Stimulated activated naive CD4-positive, alpha-beta T cell (primary cell): ENCODE measurements at places on chromosomes 7 and 10.
A peak's percentile ranks its signal among the peaks of the same experiment; 100 is the strongest.

- no peak for DNase-seq
These were observed 17.9 kb downstream of the FAM237B start for GRCh38 chr7:90303241-90303640.

- no peak for DNase-seq
These were observed 6.9 kb upstream of the ATP6V0E2 start for GRCh38 chr7:149866779-149867447.

GRCh38 chr10:70188768-70189167, 18.5 kb upstream of the SAR1A start:
- no peak for DNase-seq

DNA sequence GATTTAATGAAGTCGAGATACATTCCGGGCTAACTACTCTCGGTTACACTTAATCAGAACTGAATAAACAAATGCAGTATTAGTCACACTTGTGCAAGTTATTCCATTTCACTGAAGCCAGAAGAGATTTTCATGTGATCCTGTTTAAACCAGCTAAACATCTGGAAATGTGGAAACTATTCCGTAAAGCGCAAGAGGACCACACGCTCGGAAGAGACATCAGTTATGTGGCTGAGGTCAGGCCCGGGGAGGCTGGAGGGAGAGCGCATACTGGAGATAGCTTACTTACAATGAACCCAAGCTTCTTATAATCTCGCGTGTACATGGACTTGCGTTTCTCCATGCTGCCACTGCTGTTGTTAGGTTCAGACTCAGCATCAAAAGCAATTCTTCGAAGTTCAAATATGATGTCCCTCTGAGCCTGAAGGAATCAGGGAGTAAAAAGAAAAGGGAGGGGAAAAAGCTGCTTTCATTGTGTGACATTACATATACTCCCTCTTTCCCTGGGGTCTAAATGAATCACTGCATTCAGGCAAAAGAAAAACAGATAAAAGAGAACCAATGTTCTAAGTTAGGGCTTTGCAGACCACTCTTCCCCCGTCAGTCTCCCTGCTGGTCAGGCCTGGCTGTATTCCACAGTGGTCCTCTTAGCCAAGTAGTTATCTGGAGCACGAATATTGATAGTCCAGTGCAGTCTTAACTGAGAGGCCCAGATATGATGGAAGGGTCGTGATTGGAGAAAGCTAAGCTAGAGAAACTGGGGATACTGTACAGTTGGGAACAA, 237.4 kb downstream of the ELMO1 start:
- no peak for DNase-seq

- no peak for DNase-seq
These were observed 24.4 kb downstream of the RNF133 start for GRCh38 chr7:122674502-122674901.

DNA sequence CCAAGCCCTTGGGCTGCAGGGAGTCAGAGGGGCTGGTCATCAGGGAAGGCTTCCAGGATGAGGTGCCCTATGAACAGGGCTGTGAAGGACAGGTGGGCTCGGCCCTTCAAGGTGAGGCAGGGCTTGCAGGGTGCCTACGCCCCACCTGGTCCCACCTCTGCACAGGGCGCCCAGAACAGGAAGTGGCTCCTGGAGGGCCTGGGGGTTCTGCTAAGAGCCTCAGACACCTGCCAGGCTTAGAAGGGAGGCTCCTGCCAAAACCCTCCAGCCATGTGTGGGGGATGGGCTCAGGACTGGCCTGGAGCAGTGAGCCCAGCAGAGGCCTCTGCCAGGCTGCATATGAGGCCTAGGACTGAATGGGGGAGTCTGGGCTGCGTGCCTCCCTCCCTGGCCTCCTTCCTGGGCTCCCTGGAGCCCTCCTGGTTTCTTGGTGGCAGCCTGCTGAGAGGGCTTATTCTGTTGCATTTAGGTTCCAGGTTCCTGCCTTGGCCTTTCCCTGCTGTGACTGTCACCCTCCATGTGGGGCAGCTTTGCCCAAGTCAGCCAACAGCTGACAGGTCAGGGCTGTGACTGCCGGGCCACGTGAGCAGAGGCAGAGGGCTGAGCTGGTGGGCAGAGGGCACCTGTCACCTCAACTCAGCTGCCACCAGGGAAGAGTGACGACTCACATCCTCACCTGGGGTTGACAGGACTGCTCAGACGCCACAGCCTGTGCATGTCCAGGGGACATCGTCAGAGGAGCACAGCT, 45.2 kb upstream of the MSMB start:
- DNase-seq, result peak; percentile 37

GRCh38 chr7:22841954-22842353, 19.3 kb upstream of the TOMM7 start:
- no peak for DNase-seq

DNA sequence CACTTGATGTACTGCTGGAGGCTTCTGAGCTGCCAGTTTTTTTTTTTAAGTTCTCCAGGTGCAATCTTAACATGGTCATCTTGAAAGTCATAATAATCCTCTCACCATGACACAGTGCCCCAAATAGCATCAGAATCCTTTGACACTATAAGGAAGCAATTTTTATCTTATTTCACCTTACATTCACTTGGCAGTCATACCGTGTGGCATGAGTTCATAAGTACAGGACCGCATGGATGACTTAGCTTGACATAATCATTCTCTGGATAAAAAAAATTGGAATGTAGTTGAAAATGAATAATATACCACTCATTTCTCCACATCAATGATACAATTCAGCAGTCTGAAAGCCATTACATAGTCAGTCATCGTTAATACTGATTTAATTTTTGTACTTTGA, 25.6 kb upstream of the TMEM196 start:
- no peak for DNase-seq

- no peak for DNase-seq
These were observed 2.5 kb upstream of the SLIT1 start for GRCh38 chr10:97188261-97188711.
